GM23338 (cell line): ENCODE measurements at places on chromosomes 6 and 20. TPM values are rescaled to one million over a fixed set of nuclear protein-coding genes. Genes with fewer than 3 reads are reported as not detected.
A peak's percentile ranks its signal among the peaks of the same experiment; 100 is the strongest.

The BANF2 gene
- total RNA-seq = not detected in 2 replicates

The TFAP2A gene
- not detected in 2 replicates for total RNA-seq

DNA sequence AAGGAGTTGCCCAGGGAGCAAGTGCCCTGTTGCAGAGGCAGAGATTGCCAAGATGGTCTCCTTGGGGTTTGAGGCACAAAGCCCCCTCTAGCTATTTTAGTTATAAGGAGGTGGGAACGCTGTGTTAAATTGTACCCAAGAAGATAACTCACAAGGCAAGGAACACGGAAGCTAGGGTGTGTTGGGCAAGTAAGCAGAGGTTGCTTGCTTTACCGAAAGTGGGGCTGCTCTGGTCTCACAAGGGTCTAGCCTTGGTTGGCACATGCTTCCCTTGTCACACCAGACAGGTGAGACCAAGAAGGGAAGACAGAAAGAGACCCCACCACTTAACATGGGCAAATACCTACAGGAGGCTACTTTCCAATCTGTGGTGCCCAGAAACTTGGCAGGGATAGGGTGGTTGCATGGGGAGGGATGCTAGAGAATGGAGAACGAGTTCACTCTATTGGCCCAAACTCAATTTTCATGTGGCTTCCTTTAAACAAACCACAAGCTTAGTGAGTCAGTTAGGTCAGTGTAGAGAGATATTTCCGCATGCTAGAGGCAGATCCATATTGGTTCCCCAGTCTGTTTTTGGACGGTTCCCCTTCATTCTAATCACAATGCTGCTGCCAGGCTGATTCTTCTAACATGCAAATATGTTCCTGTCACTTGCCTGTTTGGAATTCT is 42.4 kb downstream of the PLAGL1 start:
- DNase-seq = no peak
- H3K27ac ChIP-seq = no peak overlapping the region
- H3K4me1 ChIP-seq = peaks cover 60% of the 10 kb centered on the region
- no peaks in the 10 kb centered on the region for H3K36me3 ChIP-seq
- H3K27me3 ChIP-seq = peaks cover 100% of the 10 kb centered on the region

The ARMH2 gene
- total RNA-seq = not detected in 2 replicates

The GHRH gene
- not detected in 2 replicates for total RNA-seq

- H3K27me3 ChIP-seq = no peaks in the 10 kb centered on the region
- H3K27ac ChIP-seq = no peak overlapping the region
- H3K4me1 ChIP-seq = no peaks in the 10 kb centered on the region; the same call in 1 of the 2 replicates
- DNase-seq = no peak
Measured at GRCh38 chr20:19767070-19767469, 9.0 kb downstream of the RIN2 start.

DNA sequence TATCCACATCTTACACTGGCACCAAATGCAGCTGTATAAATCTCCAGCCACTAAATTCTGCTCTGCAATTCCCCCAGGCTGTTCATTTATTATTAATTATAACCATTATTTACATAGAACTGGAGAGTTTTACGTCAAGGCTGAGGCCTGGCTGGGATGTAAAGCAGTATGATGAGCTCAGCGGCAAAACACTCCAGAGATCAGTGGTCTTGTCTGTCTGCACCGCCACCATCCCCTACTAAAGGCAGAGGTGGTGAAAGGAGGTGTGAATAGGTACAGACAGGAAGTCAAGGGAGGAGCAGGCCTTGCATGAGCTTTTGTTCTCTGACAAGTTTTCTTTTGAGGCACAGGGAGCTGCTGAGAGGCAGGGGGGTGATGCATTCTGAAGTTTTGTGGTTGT is 159.9 kb upstream of the PCSK2 start:
- no peaks in the 10 kb centered on the region for H3K36me3 ChIP-seq
- H3K27me3 ChIP-seq = no peaks in the 10 kb centered on the region
- DNase-seq = peak; percentile 32
- no peak overlapping the region for H3K4me3 ChIP-seq

DNA sequence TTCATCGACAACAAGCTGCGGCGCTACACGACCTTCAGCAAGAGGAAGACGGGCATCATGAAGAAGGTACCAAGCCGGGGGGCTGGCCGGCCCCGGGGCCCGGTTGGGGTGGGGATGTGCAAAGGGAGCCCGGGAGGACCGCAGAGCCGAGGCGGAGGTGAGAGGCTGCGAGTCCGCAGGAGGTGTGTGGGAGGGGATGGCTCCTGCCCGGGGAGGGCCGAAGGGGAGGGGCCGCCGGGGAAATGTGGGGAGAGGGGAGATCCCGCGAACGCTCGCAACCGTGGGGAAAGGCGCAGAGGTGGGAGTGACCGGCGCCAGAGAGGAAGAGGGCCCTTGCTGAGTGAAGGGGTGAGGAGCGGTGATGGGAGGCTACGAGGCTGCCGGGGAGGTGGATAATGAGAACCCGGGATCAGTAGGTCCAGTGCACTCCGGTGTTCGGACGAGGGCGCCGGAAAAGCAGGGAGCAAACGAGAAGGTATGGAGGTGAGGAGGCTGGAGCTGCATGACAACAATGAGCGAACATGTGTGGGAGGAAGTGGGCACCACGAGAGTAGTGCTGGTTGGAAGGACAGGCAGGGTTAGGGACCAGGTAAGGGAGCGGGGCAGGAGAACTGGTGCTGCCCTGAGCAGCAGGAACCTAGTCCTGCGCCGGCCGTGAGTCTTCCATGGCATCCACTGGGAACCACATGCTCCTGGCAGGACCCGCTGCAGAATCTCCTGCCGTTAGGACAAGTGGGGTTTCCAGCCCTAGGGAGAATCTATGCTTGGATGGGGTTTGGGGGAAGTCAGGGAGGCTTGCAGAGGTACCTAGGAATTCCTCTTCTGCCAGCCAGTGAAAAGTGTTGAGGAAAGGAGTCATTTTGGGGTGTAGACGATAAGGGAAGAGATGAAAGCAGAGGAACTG is 1.3 kb downstream of the SRF start:
- H3K4me3 ChIP-seq = peak overlapping the region; percentile 91
- peak; percentile 34 for DNase-seq

DNA sequence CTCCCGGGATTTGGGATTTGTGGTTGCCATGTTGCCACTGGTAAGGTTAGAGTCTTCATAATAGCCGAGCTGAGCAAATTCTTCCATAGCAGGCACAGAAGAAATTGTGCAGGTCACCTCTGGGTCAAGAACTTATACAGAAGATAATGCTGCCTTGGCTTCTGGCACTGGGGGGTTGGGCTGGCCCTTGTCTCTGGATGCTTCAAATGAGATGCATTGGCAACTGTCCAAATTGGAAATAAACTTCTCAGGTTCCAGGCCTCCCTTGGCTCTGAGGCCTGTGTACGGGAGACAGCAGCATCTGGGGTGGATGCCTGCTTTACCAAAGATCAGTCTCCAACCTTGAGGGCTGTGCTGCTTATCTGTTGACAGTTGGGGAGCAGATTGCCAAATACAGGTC is 26.2 kb downstream of the MYO6 start:
- H3K4me1 ChIP-seq = no peaks in the 10 kb centered on the region
- H3K27me3 ChIP-seq = no peaks in the 10 kb centered on the region
- no peak overlapping the region for H3K27ac ChIP-seq
- no peak overlapping the region for H3K4me3 ChIP-seq
- DNase-seq = no peak

DNA sequence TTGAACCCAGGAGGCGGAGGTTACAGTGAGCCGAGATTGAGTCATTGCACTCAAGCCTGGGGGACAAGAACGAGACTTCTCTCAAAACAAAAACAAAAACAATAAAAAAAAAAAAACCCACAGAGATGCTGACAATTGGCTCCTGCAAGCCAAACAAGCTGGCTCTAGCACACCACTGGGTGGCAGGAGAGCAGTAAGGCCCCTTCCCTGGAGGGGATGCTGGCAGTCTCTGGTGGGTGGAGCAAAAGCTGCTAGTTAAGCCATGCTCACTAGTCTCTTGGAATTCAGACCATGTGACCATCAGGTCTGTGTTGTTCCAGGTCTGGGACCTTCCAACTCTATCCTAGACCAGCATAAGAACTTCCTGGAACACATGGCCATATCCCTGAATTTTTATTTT is 18.9 kb upstream of the DSN1 start:
- peaks cover 3% of the 10 kb centered on the region; the same call in 1 of the 2 replicates for H3K36me3 ChIP-seq
- peak; percentile 81 for DNase-seq
- no peak overlapping the region for H3K27ac ChIP-seq
- H3K4me1 ChIP-seq = no peaks in the 10 kb centered on the region
- H3K4me3 ChIP-seq = no peak overlapping the region

DNA sequence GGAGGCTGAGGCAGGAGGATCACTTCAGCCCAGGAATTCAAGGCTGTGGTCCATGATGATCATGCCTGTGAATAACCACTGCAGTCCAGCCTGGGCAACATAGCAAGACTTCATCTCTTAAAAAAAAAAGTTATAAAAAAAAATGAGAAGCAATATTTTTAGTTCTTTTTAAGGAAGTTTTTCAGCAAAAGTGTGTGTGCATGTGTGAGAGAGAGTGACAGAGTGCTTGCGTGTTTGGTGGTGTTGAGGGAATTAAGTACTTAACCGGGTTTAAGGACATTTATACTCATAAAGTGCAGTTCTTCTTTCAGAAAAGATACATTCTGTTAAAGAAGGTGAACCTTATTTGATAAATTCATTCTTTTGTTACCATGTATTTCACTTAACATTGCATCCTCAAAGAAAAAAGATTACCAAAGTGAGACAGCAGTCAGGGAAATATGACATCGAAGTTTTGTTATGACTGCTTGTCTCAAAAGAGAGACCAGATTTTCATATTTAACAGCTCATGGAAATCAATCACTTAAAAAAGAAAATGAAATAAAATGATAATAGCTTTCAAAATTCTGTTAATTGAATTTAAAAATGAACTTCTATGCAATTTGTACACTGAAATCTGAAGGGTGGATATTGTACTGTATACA is 254.7 kb downstream of the ARHGAP18 start:
- peaks cover 8% of the 10 kb centered on the region for H3K4me1 ChIP-seq
- H3K36me3 ChIP-seq = no peaks in the 10 kb centered on the region
- H3K27ac ChIP-seq = no peak overlapping the region
- DNase-seq = no peak

DNA sequence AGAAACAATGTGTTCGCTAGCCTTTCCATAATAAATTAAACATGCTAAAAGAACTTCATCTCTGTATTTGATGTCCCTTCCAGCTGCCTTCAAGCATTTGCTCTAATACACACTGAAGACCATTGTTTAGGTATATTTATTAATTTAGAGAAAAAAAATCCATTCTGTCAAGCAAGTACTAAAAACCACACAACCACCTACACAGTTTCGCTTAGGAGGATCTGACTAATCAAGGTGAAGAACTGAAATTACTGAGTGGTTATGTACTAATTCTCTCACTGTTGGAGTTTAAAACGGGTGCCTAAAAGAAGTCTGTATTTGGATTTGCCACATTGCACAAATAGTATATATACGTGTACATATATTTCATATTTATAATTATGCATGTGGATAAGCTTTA is 58.9 kb downstream of the GMDS start:
- no peaks in the 10 kb centered on the region for H3K36me3 ChIP-seq
- H3K4me1 ChIP-seq = peaks cover 14% of the 10 kb centered on the region
- no peak overlapping the region for H3K4me3 ChIP-seq
- no peaks in the 10 kb centered on the region for H3K27me3 ChIP-seq
- no peak for DNase-seq

DNA sequence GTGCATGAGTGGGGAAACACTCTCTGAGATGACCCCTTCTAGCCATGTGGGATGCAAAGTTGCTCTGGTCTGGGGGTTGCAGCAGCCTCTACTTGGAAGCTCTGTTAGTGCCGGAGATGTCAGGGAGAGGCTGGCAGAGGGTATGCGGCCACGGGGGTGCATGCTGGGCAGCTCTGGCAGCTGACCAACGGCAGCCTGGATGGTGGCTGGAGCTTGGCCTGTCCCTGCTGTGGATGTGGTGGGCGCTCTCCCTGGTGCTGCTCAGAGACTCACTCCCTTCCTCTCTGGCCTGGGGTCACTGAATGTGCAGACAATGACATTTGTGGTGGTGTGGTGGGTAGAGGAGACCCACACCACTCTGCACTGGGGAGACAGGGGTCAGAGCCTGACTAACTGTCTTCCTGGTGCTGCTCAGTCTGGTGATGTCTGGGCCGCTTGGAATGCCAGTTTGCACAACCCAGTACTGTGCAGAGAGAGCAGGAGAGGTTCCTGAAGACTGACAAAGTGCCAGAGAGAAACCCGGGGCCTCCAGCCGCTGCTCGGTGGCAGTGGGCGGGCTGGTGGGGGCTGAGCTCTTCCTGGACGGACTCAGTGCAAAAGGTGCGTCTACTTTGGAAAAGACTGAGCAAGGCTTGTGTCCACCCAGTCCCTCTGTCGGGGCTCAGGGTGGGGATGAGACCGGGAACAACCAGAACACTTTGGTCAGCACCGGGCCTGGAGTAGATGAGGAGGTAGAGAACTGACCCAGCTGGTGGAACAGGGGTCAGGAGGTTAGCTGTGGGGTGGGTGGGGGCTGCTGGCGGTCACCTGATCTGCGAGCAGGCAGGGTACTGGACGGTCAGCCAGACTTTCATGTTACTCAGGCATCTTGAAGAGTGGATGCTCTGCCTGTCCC is 2.7 kb downstream of the MYT1 start:
- no peaks in the 10 kb centered on the region for H3K36me3 ChIP-seq
- H3K27me3 ChIP-seq = peaks cover 13% of the 10 kb centered on the region
- no peak overlapping the region for H3K27ac ChIP-seq

DNA sequence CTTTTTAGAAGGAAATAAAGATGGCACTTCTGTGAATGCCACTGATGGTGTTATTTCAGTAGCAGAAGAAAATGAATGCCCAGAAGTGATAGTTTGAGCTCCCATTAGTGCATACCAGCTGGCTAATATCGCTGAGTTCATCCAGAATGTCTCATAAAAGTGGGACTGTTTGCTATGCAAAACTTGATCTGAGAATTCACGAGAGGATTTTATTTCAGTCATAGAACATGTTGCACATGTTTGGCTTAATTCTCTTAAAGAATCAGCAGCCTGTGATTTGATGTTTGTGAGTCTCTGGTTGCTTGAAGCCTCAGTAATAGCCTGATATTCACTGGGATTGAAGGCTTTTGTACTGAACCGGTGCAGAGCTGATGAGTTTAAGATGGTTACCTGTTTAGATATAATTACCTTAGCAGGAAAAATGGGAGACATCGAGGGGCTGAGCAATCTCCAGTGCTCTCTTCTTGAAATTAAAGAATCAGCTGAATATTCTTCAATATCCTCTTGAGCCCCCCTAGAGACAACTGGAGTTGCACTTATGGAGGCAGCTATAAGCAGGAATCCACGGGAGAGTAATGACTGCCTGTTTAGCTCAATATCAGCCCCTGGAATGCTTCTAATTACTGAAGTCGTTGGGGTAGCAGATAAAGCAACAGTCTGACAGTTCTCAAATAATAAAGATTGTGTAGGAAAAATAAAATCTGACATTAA is 955.5 kb downstream of the PHF3 start:
- DNase-seq = no peak
- H3K27me3 ChIP-seq = no peaks in the 10 kb centered on the region
- H3K4me3 ChIP-seq = no peak overlapping the region
- H3K27ac ChIP-seq = no peak overlapping the region
- H3K4me1 ChIP-seq = no peaks in the 10 kb centered on the region
- no peaks in the 10 kb centered on the region for H3K36me3 ChIP-seq

- H3K27ac ChIP-seq = no peak overlapping the region
- peak; percentile 14 for DNase-seq
- H3K4me3 ChIP-seq = no peak overlapping the region
- H3K4me1 ChIP-seq = no peaks in the 10 kb centered on the region
- H3K36me3 ChIP-seq = no peaks in the 10 kb centered on the region
Measured at GRCh38 chr6:97422171-97422570, 139.2 kb upstream of the MMS22L start.
